ENCODE measurements at places on chromosomes 6 and 20. TPM values are rescaled to one million over a fixed set of nuclear protein-coding genes. Genes with fewer than 3 reads are reported as not detected.

GRCh38 chr20:59560588-59561227, 43.6 kb upstream of the PHACTR3 start:
- no peak for DNase-seq

GRCh38 chr20:49037962-49038387, 8.1 kb upstream of the CSE1L start:
- peak; percentile 11 for DNase-seq

GRCh38 chr6:106347219-106347618, 13.3 kb upstream of the CRYBG1 start:
- no peak for DNase-seq

The PNLDC1 gene
- total RNA-seq: 0.30 TPM

The THBD gene
- 0.05 TPM for total RNA-seq

The LINC00237 gene
- not detected for total RNA-seq

GRCh38 chr6:89436226-89436625, 3.3 kb downstream of the ANKRD6 start:
- DNase-seq: no peak

DNA sequence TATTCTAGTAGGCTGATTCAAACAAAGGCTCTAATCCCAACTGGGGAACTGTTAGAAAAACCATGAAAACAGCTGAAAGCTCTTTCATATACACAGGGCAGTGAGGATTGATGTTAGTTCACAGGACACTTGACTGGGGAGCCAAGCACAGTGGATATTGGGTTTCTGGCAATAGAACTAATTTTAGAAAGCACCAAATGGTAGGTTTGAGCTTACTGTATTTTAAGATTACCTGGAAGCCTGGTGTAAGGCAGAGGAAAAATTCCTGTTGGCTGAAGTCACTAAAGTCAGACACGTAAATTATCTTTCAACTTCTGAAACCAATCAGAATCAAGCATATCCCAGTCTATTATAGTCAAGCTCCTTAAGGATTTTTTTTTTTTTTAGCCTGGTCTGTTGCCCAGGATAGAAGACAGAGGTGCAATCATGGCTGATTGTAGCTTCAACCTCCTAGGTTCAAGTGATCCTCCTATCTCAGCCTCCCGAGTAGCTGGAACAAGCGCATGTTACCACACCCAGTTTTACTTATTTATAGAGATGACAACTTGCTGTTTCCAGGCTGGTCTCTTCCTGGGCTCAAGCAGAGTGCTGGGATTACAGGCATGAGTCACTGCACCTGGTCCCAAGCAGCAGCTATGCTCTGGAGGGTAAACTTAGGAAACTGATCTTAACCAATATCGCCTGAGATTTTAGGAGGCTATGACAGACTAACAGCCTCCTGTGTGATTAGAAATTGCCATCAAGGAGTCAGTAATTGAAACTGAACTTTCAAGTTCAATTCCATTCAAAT, 32.5 kb upstream of the SYNCRIP start:
- no peak for DNase-seq

The SPATS1 gene
- not detected for total RNA-seq

DNA sequence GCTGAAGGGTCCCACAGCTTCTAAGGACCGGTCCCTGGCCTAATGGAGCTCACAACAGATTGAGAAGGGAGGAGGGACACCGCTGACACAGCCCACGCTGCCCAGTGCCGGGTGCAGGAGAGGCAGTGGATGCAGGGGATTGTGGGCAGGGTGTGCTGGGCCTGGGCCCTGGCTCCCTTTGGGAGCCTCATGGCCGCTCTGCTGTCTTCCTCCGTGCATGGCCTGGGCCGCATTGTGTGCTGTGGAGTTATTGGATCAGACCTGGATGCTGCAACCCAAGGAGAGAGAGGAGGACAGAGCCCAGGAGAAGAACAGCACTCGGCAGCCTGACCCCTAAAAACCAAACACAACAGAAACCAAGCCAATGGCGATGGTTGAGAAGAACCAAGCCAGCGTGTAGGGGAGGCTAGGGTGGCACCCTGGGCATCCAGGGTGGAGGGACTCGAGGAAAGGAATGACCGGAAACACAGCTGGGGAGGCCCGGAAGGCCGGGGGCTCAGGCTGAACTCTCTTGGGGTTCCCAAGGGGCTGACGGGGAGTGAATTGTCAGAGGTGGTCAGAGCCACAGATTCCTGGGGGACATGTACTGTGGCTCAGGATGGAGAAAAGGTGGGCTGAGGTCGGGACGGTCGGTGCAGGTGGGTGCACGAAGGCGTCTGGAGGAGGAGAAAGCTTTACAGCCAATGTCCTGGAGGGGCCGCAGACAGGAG, 41.0 kb downstream of the ERMARD start:
- DNase-seq: no peak

DNA sequence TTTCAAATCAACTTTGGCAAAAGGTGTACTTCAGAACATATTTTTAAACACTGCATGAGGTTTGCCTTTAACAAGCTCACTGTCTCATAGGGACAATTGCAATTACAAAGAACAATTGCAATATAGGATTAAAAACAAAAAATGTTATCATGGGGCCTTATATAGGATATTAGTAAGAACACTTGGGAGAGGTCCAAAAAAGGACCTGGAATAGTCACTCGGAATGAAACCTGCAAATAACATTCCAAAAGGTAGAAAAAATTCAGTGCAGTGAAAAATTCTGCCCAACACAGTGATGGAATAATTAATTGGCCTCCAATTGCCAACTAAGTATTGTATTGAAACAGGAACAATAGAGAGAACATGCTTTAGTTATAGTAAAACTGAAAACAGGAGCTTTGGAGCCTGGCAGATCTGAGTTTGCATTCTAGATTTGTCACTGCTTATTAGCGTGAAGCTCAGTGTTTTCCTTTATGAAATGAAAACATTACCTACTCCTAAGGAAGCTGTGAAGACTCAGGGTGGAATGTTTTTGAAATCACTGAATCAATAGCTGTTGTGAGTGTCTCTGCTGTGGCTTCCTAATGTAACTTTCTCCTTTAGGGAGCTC, 172.6 kb upstream of the BMP5 start:
- no peak for DNase-seq

- no peak for DNase-seq
Observed at GRCh38 chr6:110250058-110250457, 69.8 kb downstream of the CDC40 start.

DNA sequence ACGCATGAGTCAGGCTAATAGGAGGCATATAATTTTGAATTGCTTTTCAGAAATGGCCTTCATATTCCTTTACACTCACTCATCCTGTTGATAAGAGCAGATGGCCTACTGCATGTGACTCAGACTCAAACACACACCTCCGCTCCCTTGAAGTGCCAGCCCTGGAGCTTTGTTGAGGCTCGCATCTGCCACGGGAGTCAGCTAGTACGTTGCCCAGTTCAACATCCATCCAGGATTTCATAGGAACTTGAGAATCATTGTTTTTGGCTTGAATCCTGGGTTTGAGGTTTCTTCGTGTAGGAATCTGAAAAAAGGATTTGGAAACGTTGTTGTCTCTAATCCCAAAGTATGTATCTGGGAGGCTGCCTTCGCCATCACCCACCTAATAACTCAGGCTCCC, 87.4 kb upstream of the JAG1 start:
- DNase-seq: no peak

- DNase-seq: no peak
Observed at GRCh38 chr6:151539506-151540268, 45.9 kb downstream of the CCDC170 start.

DNA sequence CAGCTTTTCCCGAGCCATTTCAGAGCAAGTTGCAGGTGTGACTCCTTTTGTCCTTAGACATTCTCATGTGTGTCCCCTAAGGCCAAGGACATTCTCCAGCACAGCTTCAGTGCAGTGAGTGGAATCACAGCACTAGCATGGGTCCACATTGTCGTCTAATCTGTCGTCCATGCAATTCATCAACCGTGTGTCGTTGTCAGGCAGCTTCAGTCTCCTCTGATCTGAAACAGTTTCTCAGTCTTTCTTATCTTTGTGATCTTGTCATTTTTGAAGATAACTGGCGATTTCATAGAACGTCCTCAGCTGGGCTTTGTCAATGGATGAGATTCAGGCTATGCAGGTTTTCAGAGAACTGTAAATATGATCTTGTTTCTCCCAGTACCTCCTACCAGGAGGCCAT, 31.7 kb downstream of the CST2 start:
- DNase-seq: no peak
